ENCODE measurements at places on chromosomes 6 and 20.

DNA sequence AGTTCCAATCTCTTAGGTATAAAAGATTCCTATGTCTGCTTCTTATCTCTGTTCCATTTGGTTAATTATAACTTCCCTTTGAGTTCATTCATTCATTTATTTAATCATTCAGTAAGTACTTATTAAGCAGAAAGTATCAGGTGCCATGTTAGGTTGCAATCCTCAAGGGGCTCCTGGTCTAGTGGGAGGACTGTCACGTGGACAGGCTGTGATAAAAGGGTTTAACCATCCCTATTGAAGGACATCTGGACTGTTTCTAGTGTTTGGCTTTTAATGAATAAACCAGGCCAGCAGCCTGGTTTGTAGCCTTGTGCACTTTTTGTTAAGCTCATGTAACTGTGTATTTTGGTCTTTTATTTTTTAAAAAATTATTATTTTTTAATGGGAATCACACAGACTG lies 162.1 kb upstream of the OGFRL1 start:
- no peak for DNase-seq

DNA sequence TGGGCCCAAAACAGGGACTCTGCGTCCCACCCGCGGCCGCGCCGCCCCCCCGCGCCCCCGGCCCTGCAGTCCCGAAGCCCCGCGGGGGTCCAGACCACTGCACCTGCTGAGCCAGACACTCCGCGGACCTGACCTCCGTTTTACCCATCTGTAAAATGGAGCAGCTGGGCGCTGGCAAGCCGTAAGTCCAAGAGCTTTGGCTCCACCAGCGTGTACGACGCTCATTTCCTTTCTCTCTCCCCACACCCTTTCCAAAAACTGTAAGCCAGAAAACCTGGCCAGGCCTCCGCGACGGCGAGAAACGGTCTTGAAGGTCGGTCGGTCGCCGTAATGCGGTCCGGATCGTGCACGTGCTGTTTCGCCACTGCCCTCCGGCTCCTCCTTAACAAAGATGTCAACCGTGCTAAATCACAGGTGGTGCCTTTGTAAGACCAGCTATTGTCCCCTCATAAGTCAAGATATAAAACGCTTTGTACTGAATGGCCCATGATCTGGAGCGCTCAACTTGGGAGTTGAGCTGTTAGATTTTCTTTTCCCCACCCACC lies 7.8 kb upstream of the NR2E1 start:
- DNase-seq: no peak

GRCh38 chr6:53573299-53573698 lies 28.4 kb upstream of the GCLC start:
- no peak for DNase-seq

DNA sequence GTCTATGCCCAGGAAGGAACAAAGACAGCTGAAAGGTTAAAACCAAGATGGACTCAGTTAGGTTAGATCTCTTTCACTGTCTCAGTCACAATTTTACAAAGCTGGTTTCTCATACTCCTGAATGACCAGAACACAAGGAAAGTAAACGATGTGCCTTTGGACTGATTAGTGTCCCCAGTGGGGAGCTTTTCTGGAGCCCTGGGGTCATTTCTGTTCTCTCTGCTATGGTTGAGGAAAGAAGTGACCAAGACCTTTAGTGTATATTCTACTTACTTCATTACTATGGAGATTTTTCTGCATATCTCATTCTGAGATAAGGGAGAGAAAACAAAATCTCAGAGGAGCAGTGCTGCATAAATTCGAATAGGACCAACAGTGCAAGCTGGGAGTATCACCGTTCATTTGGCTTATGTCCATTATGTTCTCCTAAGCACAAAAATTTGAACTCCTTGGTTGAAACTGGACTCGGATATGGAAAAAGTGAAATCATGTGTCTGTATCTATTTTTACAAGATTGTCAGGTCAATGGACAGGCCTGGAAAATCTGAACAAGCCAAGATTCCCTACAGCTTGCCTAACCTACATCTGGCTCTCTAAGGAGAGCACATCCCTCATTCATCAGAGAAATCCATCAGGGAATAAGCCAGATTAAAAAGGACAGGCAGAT lies 34.4 kb upstream of the ENPP1 start:
- no peak for DNase-seq

GRCh38 chr20:35661908-35662307 lies 2.8 kb downstream of the CPNE1 start:
- DNase-seq: no peak

DNA sequence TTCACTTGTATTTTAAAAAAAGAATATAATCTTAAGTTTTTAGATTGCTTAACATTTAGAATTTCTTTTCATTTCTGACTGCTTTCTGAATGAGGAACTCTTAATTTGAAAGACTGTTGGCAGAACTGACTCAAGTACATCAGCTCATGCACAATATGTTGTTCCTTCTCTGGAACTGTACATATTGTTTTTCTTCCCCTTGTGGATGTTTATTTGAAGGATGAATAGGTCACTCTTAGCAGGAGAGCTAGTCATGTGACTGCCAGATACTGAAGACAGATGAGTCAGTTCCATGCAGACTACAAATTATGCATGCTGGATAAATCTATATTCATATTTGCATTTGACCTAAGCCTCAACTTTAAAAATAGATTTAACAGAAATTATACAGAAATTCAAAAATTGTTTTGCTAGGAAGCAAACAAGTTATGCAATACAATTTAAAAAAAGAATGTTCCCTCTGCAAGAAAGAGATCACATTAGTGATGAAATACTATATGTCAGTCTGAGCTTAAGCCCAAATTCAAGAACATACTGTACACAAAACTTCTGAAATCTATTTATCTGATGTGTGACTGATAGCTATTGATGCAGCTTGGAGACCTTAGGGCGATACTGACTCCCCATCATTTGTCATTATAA lies 1274.9 kb upstream of the GJE1 start:
- DNase-seq: peak; percentile 85

GRCh38 chr6:30562470-30563425 lies 5.7 kb downstream of the PRR3 start:
- DNase-seq: no peak

- DNase-seq: no peak
Observed at GRCh38 chr6:30102414-30102969, 10.4 kb downstream of the TRIM31 start.

DNA sequence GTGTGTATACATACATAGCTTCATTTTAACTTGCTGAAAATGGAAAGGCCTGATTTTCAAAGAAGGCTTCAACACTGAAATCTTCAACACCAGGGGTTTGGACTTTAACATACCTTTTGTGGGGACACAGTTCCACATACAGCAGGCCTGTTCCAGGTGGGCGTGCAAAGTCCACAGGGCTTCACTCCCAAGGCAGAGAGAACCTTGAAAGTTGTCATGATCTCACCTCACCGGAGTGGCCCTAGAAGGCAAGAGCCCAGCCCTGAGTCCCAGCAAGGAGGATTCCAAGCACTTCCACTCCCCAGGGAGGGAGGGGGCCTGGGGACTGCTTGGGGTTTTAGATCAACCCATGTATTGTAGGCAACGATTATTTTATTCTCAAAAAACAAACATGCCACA lies 47.2 kb downstream of the TMEM242 start:
- DNase-seq: no peak

- DNase-seq: no peak
Observed at GRCh38 chr6:106055489-106055888, 30.6 kb upstream of the PRDM1 start.

GRCh38 chr6:121851056-121851455 lies 415.6 kb downstream of the GJA1 start:
- no peak for DNase-seq

DNA sequence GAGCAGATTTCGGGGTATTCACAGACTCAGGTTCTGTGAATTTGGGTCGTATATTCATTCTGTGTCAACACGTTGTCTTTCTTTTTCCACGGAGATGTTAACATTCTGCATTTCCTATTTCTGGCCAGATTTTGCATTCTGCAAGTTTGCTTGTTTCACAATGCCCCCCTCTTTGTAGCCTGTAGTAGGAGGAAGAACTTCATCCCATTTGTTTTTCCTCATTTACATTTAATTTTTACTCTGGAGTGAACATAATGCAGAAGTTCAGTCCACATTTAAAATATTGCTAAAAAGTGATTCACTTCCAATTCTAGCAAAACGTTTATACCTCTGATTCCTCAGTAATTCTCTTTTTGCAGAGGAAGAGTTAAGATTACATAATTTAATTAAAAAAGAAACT lies 12.9 kb downstream of the TAGAP start:
- no peak for DNase-seq

DNA sequence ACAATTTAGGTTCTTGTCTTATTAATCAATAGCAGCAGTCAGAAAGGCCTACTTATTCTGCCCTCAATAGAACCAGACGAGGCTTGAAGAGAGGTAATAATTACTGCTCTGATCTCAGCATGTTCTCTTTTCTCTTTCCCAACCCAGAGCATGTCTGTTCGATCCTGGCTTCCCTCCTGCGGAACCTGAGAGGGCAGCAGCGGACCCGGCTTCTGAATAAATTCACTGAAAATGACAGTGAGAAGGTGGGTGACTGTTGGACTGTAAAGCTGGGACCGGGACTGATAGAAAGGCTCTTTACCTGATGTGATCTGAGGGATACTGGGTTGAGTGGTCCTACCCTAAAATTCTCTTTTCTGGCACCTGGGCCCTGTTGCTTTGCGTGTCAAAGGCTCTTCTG lies 63.0 kb upstream of the VSTM2L start:
- DNase-seq: no peak

- DNase-seq: no peak
Observed at GRCh38 chr6:116996842-116997241, 119.8 kb downstream of the RFX6 start.

GRCh38 chr6:52995913-52996645 lies 995 bp upstream of the GSTA4 start:
- DNase-seq: peak; percentile 70

DNA sequence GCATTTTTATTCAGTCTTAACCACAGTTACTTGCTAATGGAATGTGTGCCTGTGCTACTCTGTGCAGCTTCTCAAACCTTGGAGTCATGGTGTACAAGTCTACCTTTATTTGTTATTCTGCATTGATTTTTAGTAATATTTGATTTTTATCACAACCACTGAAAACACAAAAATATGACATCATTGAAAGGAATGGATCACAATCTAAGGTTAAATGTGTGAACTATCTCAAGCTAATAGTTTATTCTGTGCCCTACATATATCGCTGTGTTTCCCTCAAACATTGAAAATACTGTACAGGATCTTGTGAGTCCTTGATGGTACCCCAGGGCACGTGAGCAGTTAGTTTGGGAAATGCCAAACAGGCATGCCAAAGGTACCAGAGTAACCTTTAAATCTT lies 573.4 kb downstream of the FRK start:
- no peak for DNase-seq

- no peak for DNase-seq
Observed at GRCh38 chr6:15580326-15580725, 82.5 kb downstream of the DTNBP1 start.

DNA sequence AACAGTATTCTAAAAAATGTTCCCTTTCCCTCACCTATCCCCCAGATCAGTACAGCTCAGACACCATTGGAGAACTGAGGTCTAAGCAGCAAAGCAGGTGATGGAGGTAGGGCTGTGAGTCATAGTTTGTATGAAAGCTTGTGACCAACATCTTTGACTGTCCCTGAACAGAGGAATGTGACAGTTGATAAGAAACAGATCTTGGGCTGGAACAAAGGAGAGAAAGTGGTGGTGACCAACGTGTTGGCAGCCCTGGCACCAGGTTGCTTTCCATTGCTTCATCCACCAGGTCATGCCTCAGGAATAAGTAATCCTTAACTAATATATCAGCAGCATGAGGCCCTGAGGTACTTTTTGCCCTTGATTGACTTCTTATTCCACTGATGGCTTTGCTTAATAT lies 19.9 kb upstream of the CRIP3 start:
- DNase-seq: no peak
